ENCODE measurements at places on chromosomes 7 and 10.

DNA sequence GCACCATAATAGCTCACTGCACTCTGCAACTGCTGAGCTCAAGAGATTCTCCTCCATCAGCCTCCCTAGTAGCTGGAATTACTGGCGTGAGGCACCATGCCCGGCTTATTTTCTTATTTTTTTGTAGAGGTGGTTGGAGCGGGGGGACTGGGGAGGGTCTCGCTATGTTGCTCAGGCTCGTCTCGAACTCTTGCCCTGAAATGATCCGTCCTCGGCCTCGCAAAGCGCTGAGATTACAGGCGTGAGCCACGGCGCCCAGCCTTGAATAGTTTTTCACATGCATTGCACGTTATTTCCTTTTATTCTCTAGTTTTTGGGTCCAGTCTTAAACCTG, 526 bp upstream of the LAMTOR4 start:
- no peak for DNase-seq

- DNase-seq: no peak
Measured at GRCh38 chr10:44882166-44882720, 28.9 kb upstream of the TMEM72 start.

GRCh38 chr7:99106821-99107241, 37.1 kb downstream of the SMURF1 start:
- no peak for DNase-seq

- DNase-seq: no peak
Measured at GRCh38 chr7:142463401-142463850, 205.6 kb upstream of the PRSS58 start.

Data from kidney (tissue), 22 donors.